ENCODE measurements at places on chromosomes 16 and 17.

GRCh38 chr17:6755731-6756184 is at the start of gene XAF1:
Gene XAF1, plus strand, starts transcription at chr17:6756046. Its CDS starts 33 bp downstream, at chr17:6756079.
- no peak for DNase-seq

DNA sequence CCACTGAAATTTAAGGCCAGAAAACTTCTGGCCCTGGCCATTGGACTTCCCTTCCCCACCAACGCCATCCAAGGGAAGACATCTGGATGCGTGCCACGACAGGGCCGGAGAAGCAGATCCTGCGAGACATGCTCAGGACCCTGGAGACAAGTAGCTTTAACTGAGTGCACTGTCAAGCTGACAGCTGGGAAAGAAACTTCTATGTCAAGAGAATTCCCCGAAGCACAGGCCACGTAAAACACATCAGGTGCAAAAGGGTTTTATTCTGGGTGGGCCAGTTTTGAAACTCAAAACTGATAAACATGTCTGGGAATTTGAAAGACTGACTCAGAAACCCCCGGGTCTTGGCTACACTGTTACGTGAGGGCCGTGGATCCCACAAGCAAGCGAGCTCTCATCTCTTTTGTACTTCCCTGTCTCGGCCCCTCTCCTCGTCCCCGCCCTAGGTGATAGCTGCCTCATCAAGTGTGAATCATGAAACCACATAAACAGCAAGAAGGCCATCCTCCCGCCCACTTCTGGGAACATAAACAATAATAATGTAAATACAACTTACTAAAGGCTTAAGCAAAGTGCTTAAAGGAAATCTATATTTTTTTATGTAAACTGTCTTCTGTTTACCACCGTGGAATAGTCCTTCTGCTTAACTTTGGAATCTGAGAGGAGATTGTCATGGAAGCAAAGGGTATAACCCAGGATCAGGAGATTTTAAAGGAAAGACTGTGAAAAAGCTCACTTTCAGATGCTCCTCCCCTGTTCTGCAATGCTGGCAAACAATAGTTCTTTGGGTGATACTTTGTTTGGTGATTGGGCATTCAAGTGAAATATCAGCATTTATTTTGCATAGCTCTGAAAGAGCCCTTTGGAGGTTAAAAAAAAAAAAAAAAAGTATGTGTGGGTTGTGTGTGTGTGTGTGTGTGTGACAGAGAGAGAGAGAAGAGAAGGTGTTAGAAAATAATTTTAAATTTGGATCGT is 406.0 kb upstream of the MAF start:
- no peak for DNase-seq

DNA sequence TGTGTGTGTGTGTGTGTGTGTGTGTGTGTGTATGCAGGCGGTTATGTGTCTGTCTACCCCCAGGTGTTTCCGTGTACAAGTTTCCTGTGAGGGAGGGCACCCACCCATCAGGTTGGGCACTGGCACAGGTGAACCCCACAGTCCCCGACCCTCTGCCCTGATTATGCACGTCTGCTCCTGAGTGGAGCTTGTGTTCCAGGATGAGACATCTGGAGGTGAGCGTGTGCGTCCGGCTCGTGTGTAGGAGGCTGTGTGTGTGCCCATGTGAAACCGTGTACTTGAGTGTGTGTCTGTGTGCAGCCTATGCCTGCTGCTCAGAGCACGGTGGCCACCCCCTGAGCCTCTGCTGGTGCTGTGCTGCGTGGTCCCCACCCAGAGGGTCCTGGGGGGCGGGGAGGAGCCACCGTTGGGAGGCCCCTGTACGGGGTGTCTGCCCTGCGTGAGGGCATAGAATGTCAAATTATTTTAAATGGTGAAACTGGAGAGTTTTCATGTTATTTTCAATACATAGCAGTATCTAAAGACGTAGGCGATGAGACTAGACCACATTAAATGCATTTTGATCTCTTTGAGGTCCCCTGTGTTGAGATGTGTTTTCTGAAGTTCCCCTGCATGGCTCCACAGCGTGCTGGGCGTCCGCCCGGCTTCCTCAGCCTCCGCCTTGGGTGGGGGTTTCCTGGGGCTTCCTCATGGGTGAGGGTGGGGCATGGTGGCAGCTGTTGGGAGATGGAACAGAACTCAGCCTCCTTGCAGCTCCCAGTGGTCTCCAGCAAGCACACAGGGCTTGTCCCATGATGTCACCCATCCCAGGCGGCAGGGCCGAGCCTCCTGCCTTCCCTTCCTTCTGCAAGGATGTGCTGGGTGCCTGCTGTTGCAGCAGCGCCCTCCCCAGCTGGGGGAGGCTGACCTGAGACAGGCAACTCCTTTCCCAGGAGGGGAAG is 43.4 kb downstream of the KCNJ12 start:
- no peak for DNase-seq

DNA sequence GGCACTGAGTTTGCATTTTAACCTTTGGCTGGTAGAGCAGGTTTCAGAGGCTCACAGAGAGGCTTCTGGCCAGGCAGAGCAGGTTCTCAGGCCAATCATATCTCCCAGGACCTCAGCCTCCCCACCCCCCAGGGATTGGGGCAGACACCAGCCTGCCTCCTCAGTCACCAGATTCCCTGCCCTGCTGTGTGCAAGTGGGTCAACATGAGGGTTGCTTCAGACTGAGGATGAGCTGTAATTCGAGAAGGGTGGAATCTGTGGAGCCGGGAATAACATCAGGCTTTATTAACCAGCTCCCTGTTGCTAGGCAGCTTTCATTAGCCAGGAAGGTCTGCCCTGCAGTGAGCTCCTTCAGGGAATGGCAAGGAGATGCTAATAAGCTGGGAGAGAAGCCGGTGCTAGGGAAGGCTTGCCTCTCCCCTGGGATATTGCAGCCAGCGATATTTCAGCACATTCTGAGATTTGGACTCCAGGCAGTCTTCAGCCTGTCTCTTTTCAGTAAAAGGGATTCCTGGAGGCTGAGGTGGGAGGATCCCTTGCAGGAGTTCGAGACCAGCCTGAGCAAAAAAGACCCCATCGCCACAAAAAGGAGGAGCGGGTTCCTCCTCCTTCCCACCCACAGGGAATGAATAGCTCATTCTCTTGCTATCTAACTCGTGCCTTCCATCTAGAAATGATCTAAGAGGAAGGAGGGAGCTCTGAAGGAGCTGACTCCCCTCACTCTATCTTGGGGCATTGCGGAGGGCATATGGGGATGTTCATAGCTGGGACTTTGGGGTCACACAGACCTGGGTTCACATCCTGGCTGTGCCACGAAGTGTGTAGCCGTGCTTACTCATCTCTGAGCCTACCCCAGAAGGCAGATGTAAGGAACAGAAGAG is 10.7 kb downstream of the SGSM2 start:
- no peak for DNase-seq

DNA sequence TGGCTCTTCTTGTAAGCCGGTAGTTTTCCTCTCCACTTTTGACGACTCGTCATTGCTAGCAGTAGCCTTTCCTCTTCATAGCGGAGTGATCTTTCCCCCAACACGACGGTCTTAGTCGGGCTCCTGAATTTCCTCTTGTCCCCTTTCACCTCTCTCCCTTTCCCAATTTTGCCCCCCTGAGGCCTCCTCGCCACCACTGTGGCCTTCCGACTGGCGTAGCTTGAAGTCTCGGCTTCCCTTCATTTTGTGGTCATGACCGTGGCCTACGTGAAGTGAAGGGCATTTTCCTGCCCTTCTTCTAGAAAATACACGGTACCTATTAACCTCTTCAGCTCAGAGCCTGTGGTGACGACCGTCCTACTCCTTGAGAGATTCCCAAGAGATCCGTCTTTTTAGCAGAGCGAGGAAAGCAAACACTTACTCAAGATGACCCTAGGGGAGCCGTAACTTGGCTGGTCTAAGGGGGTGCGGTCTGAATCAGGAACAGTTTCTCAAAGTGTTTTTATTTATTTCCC is 787 bp downstream of the PRKAR1A start:
- no peak for DNase-seq

GRCh38 chr17:68458260-68459036 is 1.2 kb upstream of the WIPI1 start:
- no peak for DNase-seq

GRCh38 chr17:50467855-50468303 is 801 bp downstream of the CHAD start:
- no peak for DNase-seq

DNA sequence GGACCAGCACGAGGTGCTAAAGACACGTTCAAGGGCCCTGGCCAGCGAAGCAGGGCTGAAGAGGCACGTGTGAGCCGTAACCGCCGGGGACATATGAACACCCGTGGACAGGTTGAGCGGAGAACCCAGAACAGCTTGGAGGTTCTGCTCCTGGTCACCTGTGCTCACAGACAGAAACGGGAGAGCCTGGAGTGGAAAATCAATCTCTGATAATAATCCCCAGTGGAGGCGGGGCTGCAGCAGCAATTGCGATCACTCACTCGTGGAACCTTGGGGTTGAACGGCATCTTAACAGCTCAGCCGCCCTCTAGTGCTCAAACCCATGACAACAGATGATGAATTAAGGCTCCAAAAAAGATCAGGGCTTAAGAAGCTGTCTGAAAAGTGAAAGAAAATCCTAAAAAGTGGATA is 25.6 kb downstream of the WIPI1 start:
- DNase-seq, result peak; percentile 34

DNA sequence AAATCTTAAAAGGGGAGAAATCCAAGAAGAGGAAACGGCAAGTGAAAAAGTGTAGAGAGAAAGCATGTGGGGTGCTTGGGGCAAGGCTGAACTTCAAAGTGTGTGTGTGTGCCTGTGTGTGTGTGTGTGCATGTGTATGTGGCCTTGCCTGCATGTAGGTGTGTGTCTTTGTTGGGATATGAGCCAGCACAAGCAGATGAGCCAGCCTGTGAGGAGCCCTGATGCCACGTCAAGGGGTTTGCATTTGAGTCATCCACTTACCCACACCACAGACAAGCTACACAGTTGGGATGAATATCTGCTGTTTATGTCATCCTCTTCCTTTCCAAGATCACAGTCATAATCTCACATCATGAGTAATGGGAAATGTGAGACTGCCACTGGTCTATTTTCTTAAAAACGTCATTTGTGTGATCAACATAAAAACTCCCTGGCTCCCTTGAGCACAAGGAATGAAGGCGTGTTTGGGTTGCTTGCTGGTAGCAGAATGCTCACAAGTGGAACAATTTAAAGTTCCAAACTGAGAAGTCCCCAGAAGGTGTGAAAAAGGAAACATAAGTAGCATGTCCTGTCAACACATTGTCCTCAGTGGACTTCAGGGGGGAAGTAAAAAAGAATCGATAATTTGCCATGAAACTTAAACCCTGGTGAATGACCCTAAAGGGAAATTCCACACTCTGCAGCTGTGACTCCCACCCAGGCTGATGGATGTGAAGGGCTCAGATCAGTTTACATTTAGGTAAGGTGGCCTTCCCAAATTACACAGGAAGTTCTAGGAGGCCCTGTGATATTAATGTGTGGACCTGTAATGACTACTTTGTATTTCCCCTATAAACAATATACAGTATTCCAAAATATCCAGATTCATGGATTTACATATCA is 14.7 kb downstream of the KCTD19 start:
- DNase-seq, result peak; percentile 85

- no peak for DNase-seq
These were observed 27.9 kb upstream of the JPT2 start for GRCh38 chr16:1650131-1650530.

DNA sequence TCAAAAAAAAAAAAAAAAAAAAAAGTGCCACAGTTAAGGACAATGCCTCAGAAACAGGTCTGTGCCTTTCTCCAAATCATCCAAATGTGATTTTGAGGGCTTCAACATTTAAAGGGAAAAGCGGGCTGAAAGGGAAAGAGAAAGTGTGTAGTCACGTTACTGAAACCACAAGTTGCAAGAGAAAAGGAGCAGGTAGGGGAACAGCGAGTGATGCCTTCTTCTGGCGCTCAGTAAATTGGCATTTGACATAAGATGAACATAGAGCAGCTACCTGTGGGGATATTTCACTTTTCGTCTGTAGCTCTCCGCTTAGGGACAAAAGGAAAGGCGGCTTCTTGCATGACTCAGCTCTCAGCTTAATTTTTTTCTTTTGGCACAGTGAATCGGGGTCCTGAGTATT is 11.1 kb downstream of the CMTM2 start:
- no peak for DNase-seq

- no peak for DNase-seq
These were observed 16.8 kb downstream of the NQO1 start for GRCh38 chr16:69709456-69710084.

GRCh38 chr17:73291260-73291801 is 20.5 kb downstream of the CDC42EP4 start:
- DNase-seq, result no peak

All from stimulated activated naive CD4-positive, alpha-beta T cell treated with Interleukin-2 at 50 U/mL for 16 hours (primary cell).